ENCODE measurements at places on chromosomes 16 and 17.
A peak's percentile ranks its signal among the peaks of the same experiment; 100 is the strongest.

- no peak for DNase-seq
Observed at GRCh38 chr16:8949536-8950418, 13.9 kb downstream of the USP7 start.

DNA sequence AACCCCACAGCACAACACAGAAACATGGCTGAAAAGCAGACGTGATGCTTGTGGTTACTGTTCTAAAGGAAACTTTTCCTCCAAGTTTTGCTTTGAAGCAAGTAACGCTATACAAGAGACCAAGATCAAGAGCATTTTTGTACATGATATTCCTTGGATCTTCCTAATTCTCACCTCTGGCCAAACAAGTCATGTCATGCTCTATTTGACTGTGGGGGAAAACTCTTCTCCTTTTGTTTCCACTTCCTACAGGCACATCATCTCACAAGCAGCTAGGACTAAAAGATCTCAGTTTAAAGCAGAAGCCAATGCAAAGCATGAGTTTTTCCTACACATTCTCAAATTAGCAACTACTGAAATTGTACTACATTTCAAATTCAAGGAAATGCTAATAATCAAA is 50.7 kb downstream of the CFDP1 start:
- no peak for DNase-seq

- no peak for DNase-seq
Observed at GRCh38 chr16:31480851-31481536, 1.9 kb upstream of the SLC5A2 start.

DNA sequence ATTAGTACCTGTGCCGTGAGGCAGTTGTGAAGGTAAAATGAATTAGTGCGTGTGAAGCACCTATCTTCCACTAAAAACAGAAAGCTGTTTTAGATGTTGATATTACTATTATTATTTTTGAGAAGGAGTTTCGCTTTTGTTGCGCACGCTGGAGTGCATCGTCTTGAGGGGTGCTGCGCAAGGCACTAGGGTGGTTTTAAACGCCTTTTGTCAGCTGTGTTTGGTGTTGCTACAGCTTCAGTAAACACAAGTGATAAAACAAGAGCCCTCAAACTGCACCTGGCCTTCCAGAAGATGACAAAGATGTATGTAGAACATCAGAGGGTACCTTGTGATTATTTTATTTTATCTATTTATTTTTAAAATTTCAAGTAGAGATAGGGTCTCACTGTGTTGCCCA is 38.2 kb downstream of the PLCG2 start:
- no peak for DNase-seq

DNA sequence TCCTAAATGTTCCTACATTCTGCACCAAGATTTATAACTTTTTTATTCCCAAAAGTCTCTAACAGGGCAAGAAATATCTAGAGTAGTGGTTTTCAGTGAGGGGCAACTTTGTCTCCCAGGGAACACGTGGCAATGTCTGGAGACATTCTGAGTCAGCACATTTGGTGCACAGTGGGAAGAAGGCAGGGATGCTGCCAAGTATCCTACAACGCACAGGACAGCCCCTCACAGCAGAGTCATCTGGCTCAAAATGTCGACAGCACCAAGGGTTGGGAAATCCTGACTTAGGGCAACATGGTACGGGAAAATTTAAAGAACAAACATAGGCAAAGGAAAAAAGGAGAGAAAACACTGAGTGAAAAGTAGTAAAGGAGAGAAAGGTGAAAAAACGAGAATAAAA is 61.8 kb downstream of the SMG6 start:
- no peak for DNase-seq

DNA sequence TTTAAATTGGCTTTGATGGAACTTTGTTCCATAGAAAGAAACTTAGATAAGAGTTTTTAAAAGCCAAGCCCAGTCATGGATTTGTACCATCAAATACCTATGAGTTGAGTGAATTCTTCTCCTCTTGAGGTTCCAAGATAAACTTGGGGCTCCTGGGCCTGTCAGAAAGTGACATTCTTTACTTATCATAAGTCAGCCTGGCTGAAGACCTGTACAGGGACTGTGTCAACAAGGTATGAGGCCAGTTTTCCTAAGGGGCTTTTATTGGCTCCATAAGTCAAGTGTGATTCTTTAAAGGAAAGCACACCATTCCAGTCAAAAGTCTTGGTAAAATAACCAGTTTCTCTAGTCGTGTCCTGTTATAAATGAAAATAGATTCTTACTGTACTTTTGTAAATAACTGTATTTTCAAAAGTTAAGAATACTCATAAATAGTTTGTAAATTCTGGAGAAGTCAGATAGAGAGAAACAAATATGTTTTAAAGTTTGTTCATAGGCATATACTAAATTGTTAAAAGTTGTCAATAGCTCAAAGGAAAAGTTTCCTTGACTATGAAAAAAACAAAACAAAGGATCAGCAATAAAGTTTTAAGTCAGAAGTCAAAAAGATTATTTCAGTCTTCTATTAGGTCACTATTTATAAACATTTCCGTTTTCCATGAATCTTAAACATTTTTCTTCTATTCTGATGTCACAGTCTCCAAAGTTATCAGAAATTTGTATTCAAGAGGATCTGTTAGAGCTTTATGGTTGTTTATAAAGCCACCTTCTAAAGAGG is 22.5 kb upstream of the MYO1D start:
- no peak for DNase-seq

DNA sequence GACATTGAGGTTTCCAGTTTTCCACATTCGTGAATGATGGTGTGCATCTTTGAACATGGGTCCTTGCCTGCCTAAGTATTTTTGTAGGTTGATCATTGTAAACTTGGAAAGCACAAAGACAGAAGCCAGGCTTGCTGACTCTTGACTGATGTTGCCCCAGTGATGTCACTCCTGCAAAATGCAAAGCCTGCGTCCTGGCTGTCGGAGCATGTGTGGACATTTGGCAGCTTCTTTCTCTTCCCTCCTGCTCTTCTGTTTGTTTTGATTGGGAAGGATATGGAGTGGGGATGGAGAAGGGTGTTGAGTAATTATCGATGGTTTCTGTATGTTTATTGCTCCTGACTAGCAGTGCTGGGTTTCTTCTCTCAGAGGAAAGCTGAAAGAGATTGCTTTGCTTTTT is 3.2 kb downstream of the NDE1 start:
- DNase-seq, result no peak

GRCh38 chr16:2970563-2970962 is 1.4 kb downstream of the PAQR4 start:
- DNase-seq, result no peak

DNA sequence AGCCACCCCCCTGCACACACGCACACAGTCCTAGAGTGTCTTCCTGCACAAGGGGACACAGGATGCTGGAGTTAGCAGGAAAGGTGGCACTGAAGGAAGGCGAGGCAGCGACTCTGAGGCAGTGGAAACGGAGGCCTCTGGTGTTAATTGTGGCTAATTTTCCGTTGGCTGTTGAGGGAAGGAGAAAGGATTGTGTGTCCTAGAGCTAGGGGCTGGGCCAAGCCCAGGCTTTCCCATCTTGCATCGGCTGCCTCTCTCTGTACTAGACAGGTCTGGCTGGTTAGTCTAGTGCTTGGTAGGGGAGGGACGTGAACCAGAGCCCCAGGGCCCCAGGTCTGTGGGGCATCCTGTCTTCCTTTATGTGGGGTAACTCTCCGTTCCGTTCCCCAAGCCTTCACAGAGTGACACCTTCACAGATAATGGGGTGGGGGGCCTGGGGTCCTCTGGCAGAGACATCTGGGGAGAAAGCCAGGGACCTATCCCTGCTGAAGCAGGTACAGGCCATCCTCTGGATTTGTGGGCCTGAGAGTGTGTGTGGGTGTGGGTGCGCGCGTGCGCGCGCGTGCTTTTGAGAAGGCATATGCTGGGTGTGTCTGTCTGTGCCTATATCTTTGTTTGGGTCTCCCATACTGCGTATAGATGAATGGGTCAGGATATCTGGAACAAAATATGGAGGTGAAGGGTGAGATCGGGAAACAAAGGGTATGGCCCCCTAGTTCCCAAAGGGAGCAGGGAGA is at the start of gene CHD3:
TSS of gene CHD3 (plus strand) at position 606 of the 737 bp plus-strand sequence. CDS start 212 bp downstream, outside the sequence.
- DNase-seq, result peak; percentile 53

- DNase-seq, result no peak
Observed at GRCh38 chr17:31699281-31699680, 159.8 kb downstream of the COPRS start.

GRCh38 chr16:76541070-76541469 is 263.9 kb downstream of the CNTNAP4 start:
- DNase-seq, result no peak

DNA sequence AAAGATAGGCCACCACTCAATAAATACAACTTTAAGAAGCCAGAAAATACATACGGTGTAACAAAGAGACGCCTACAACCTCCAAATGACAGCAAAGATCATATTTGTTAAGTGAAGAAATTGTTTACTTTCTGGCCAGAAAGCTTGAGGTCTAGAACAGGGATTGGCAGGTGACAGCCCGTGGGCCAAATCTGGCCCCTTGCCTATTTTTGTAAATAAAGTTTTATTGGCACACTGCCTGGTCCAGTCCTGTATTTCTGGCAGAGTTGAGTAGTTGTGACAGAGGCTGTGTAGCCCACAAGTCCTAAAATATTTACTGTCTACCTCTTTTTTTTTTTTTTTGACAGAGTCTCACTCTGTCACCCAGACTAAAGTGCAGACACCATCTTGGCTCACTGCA is 3.4 kb upstream of the CLEC19A start:
- no peak for DNase-seq

DNA sequence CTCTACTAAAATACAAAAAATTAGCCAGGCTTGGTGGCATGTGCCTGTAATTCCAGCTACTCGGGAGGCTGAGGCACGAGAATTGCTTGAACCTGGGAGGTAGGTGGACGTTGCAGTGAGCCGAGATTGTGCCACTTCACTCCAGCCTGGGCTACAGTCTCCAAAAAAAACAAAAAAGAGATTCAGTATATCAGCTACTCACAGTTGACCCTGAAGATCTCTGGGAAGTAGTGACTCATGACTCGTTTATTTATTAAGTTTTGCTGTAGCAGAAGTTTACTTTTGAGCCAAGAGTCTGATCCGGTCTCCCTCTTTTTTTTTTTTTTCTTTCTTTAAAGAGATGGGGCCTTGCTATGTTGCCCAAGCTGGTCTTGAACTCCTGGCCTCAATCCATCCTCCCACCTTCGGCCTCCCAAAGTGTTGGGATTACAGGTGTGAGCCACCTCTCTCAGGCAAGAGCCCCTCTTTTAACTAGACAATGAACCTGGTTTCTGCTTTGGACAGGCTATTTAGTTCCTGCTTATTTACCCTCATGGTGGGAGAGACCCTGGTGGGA is 4.4 kb downstream of the MVP start:
- DNase-seq, result no peak

GRCh38 chr16:61579195-61579594 is 457.0 kb downstream of the CDH8 start:
- no peak for DNase-seq

- DNase-seq, result peak; percentile 96
Observed at GRCh38 chr17:19977293-19978208, at the start of gene AKAP10. AKAP10 (minus strand) TSS chr17:19977828; CDS start chr17:19977679, 149 bp downstream.

- no peak for DNase-seq
Observed at GRCh38 chr16:8589900-8590688, at the start of gene TMEM114. TMEM114 (minus strand) TSS chr16:8590511; CDS start chr16:8589838, 673 bp downstream.

GRCh38 chr17:58621174-58621573 is 70.7 kb downstream of the TEX14 start:
- DNase-seq, result no peak

- DNase-seq, result no peak
Observed at GRCh38 chr17:5329784-5330557, 47.9 kb downstream of the RABEP1 start.

DNA sequence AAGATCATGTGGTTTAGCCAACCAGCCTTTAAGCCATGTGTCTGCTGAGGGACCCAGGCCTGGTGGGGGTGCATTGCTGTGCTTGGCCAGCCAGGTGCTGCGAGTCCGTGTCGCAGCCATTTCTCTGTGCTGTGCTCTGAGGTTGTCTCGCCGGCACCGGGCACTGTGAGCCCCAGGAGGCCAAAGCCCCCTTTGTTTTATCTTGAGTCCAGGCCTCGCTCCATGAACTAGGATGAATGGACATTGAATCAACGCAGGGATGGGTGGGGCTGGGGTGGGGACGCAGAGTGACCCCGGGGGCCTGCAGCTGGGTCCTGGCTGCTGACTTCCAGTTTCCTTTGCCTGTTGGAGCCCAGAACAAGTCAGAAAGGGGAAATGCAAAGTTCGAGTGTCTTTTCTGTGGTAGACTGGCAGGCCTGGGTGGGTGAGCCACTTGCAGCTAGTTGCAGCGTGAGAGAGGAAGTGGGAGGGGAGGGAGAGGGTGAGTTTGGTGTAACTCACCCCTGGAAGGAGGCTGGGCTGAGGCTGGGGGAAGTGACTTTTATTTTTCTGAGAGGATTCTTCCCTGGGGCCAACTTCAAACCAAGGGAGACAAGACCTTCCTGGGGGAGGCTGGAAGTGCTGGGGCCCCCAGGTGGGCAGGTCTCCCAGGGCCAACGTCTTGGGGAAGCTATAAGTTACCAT is 324.7 kb downstream of the SEC14L1 start:
- peak; percentile 92 for DNase-seq

DNA sequence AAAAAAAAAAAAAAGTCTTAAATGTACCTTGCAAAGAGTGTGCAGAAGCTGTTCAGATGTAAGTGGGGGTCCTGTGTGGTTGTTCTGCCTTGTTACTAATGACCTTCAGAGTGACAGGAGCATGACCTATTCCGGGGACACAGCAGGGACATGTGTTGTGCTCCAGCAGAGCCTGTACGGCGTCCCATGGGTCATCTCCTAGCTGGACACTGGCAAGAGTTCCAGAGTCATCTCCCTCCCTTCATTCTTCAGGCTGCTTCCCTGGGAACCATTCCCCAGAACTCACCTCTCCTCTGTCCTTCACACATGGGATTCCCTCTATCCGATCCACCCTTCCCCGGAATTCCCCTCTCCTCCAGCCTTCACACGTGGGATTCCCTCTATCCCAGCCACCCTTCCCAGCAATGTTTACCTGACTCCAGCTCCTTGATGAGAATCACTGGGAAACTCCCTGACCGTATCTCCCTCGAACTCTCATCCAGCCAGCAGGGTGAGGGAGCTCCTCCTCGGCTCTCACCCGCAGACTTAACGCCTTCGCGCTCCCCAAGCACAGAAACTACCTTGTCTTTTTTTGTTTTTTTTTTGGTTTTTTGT is 85.8 kb downstream of the MRM3 start:
- DNase-seq, result no peak

DNA sequence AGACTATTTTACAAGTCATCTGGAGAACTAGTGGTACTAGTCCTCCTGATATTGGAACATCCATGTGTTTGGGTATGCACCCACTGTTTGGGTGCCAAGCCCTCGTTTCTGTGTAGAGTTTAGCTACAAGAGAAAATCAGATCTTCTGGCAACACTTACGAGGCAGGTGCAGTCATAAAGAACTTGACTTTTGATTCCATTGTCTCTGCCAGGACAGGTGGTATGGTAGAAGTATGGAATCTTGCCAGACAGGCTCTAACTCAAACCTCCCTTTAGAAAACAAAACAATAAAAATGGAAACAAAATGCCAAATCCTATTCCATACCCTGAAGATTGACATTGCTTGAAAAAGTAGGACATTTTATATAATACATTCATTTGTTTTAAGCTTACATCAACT is 16.0 kb downstream of the RNF43 start:
- DNase-seq, result no peak
